Activated CD8-positive, alpha-beta memory T cell treated with anti-CD3 and anti-CD28 coated beads for 48 hours (primary cell): ENCODE measurements at places on chromosomes 11 and 22.
A peak's percentile ranks its signal among the peaks of the same experiment; 100 is the strongest.

- no peak for DNase-seq
Observed at GRCh38 chr11:108853864-108854263, 189.0 kb downstream of the DDX10 start.

DNA sequence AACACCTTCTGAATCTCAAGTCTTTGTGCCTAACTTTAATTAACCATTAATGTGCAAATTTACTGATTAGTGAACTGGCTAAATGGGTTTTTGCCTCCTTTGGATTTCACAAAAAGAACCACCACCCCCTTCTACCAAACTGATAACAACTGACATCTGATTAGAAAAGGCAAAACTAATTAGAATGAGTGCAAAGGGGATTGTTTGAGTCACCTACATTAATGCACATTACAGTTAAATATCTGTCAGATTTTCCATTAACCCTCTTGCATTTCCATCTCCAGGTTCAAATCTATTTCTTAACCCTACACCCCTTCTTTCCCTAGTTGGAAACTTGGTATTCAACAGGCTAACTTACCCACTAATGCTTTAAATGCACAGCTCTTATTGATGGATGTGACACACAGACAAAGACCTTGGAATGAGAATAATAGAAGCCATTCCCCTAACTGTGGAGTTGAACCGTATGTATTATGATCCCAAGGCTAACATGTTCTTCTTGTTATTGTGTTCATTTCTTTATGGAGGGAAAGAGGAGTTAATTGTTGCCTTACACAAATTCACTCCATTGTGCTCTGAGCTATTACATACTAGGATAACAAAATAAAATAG, 161.5 kb upstream of the MTMR2 start:
- DNase-seq, result no peak

DNA sequence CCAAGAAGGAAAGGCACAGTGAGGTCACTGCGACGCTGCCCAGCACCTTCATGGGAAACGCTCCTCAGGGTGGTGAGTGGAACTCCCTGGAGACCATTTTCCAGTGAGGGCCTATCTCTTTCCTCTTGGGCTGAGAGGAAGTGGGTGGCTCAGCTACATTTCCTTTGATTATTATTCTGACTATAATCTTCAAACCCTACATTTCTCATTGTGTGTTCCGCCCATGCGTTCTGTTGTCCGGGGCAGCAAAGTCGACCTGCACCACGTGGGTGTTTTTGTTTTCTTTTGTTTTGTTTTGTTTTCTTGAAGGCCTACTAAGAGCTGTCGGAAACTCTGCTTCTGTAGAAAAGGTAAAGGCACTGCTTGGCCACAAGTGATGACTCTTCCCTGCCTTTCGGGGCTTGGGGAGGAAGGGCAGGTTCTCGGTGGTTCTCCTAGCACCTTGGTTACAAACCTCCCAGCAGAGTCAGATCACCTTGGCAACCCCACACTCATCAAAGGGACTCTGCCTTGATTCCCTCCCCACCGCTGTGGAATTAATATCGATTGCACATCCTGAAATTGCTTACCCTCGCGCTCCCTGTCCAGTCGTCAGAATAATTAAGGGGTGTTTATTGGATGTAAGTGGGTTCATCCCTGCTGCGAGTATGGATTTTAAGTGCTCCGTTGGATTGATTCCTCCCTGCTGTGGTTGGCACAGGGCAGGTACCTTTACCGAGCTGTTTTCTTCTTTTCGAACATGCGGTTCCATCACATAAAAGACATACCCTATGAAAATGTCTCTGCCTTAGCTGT, 7.3 kb downstream of the PARVB start:
- DNase-seq, result no peak

- no peak for DNase-seq
Observed at GRCh38 chr11:33667819-33668467, 32.7 kb downstream of the C11orf91 start.

- no peak for DNase-seq
Observed at GRCh38 chr11:65611028-65611757, 2.8 kb downstream of the MAP3K11 start.

- no peak for DNase-seq
Observed at GRCh38 chr11:9774109-9774508, 110.2 kb downstream of the SWAP70 start.

DNA sequence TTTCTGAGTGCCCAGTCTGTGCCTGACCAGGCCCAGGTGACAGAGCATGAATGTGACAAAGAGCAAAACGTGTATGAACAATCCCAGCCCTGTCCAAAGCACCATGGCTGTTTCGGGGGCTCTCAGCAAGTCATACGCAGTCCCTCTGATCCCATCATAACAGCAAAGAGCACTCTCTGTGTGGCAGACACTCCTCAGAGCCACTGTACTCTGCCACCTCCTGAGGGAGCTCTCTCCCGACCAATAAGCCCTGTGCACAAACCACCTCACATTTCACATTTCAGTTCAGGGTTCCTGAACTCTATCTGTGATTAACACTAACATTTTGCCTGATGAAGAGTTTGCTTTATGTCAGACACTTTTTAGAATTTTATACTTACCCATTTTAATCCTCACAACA, 6.6 kb downstream of the DGCR2 start:
- no peak for DNase-seq

GRCh38 chr22:46004105-46004866, 27.3 kb upstream of the WNT7B start:
- no peak for DNase-seq

DNA sequence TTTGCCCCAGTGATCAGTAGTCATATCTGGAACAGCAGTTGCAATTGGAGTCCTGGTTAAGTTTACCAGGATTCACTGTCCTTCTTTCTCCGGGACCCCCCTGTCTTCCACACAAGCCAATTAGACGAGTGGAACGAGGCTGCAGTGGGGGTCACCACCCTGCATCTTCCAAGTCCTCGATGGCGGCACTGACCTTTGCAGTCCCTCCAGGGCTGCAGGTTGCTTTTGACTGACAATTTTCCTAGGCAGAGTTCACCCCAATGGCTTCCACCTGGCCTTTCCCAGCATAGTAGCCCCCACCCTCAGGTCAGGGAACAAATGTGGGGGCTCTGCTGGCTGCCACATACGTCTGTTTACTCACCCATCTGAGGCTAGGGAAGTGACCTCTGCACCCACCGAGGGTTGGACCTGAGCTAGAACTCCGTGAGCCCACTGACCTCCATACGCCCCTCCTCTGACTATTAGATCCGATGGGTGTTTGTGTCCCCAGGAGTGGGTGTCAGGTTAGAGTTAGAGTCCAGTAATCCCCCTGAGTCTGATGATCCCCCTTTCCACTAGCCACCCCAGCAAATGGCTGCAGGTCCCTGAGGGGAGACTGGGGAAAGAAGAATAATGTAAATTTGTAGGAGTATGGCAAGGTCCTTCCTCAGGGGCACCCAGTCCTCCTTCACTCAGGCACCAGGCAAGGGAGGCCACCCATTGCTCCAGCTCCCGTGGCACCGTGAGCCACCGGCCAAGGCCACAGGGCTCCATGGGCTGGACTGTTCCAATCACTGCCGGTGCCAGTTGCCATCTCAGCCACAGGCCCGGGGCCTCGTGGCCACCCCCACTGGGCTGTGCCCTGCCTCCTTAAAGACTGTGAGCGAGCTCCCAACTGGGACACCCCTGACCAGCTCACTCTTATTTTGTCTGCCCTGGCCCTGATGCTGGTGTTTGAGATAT, 5.5 kb downstream of the C11orf21 start:
- no peak for DNase-seq

DNA sequence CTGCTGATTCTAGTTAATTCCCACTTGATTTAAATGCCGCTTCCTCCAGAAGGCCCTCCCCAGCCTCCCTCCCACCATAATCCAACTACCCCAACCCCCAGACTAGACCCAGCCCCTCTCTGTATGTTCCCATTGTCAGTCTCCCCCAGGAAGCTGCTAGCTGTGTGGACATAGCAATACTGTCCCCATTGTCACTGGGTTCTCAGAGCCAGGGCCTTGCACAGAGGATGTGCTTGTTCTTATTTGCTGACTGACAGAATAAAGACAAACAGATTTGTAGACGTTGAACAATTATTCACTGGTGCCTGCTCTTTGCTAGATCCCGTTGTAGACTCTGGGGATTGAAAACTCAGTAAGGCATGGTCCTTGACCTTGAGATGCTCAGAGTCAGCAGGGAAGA, 45.7 kb upstream of the NAV2 start:
- no peak for DNase-seq

- DNase-seq, result no peak
Observed at GRCh38 chr11:41050791-41051190, 408.7 kb downstream of the LRRC4C start.

GRCh38 chr22:25845985-25846745, 104.2 kb downstream of the MYO18B start:
- peak; percentile 2 for DNase-seq
